ENCODE measurements at places on chromosomes 2 and 18.

GRCh38 chr2:125259451-125259850 lies 1234.4 kb downstream of the CNTNAP5 start:
- H3K36me3 ChIP-seq, result no peaks in the 10 kb centered on the region
- H3K4me3 ChIP-seq, result no peak overlapping the region
- DNase-seq, result no peak

DNA sequence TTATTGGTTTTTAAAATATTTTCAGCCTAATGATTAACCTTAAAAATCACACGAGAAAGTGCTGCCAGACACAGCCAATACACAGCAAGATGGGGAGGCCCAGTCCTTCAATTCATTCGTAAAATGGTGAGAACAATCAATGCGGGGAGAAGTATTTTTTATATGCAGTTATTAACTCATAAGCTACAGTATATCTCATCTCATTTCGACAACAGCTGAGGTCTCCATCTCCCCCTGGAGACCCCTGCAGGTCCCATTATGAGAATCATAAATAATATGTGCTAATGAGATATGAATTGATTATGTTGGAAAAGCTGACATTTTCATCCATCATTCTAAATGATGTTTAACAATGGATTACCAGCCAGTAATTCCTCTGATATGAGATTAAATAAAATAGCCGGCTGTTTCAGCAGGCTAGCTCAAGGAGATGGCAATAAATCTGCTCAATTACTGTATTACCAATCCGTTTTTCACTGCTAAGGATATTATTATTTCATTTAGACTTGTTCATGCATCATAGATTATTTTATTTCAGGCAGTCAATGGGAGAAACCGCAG lies 535.8 kb downstream of the GALR1 start:
- H3K4me3 ChIP-seq, result no peak overlapping the region
- no peaks in the 10 kb centered on the region for H3K4me1 ChIP-seq
- no peaks in the 10 kb centered on the region for H3K36me3 ChIP-seq
- DNase-seq, result no peak
- H3K27ac ChIP-seq, result no peak overlapping the region
- no peaks in the 10 kb centered on the region for H3K27me3 ChIP-seq

DNA sequence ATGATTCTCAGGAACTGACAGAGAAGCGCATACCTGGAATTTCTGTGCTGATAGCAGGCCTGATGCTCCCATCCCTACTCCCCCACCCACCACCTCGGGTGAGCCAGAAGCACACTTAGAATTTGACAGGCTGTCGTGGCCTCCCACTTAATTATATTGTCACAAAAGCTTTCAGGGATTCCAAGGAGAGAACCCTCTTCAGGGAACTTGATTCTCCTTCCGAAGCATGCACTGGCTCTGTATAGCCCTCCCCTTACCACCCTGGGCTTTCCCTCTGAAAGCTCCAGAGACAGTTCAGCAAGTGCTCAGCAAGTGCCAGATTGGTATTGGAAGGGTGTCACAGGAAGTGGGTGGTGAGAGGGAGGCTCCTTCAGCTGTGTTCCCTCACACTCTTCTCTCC lies 252.5 kb upstream of the SIX2 start:
- peaks cover 77% of the 10 kb centered on the region for H3K4me1 ChIP-seq
- no peak for DNase-seq
- peaks cover 14% of the 10 kb centered on the region for H3K27me3 ChIP-seq
- no peak overlapping the region for H3K27ac ChIP-seq
- H3K4me3 ChIP-seq, result no peak overlapping the region
- no peaks in the 10 kb centered on the region for H3K36me3 ChIP-seq

DNA sequence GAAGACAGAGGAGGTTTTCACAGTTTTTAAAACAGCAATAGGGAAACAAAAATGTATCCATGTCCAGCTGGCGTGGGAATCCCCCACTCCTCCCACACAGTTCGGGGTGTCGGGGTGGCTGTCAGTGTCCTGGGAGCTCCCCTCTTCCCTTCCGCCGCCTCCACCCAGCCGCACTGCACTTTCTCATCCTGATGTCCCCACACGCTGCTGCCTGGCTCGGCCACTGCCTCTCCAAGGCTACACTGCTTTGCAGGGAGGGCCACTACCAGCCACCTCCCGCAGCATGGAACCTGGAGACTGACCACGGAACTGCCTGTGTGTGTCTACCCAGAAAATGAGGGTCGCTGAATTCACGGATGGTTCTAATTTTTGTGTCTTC lies 138.7 kb upstream of the CTDP1 start:
- no peak overlapping the region for H3K27ac ChIP-seq
- H3K4me1 ChIP-seq, result no peaks in the 10 kb centered on the region
- H3K27me3 ChIP-seq, result peaks cover 47% of the 10 kb centered on the region
- no peak for DNase-seq

Measured in HepG2 (cell line).